ENCODE measurements at places on chromosomes 5 and 9.

GRCh38 chr9:99221621-99222415 is at the start of the genes ALG2 and SEC61B:
ALG2 (minus strand) TSS chr9:99221942; CDS start chr9:99221894, 48 bp downstream.
SEC61B (plus strand) TSS chr9:99222282; CDS start chr9:99222364, 82 bp downstream.
- DNase-seq: peak; percentile 94

- no peak for DNase-seq
These were observed 157.4 kb downstream of the MUSK start for GRCh38 chr9:110825950-110826349.

DNA sequence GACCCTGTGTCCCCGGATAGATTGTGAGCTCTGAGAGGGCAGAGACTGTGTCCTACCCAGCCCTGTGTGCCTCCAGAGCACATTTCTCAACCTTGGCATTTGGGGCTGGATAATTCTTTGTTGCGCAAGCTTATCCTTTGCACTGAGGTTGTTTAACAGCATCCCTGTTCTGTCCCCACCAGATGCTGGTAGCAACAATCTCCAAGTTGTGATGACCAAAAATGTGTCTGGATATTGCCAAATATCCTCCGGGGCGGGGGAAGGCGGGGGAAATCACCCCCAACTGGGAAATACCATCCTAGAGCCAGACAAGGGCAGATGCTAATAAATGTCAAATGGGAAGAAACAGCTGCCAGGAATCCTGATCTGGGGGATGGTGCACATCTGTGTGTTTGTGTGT is 24.0 kb upstream of the TNIP1 start:
- DNase-seq: no peak

- no peak for DNase-seq
These were observed 72.7 kb downstream of the DPYSL3 start for GRCh38 chr5:147437161-147437596.

- no peak for DNase-seq
These were observed 13.2 kb downstream of the CMYA5 start for GRCh38 chr5:79702606-79703380.

GRCh38 chr9:98563988-98564387 is 144.7 kb downstream of the GABBR2 start:
- DNase-seq: no peak

DNA sequence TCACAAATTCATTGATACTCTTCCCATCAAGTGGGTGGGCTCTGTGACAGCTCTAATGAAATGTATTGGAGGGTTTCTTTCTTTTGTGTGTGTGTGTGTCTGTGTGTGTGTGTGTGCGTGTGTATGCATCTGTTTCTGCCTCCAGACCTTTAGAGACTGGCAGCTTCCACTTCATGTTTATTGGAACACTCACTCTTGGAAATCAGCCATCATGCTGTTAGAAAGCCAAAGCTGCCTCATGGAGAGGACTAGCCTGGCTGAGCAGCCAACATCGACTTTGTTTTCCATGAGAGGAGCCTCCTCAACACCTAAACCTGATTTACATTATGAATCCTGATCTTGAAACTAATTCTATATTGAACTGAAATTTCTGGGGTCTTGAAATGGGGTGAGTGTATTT is 128.5 kb upstream of the FAM174A start:
- DNase-seq: no peak

- DNase-seq: no peak
These were observed 369.9 kb upstream of the DAB2 start for GRCh38 chr5:39794513-39795210.
